Brain (organoid and tissue), 16 donors: ENCODE measurements at places on chromosomes 5 and 9. TPM values are rescaled to one million over a fixed set of nuclear protein-coding genes. Genes with fewer than 3 reads are reported as not detected.

DNA sequence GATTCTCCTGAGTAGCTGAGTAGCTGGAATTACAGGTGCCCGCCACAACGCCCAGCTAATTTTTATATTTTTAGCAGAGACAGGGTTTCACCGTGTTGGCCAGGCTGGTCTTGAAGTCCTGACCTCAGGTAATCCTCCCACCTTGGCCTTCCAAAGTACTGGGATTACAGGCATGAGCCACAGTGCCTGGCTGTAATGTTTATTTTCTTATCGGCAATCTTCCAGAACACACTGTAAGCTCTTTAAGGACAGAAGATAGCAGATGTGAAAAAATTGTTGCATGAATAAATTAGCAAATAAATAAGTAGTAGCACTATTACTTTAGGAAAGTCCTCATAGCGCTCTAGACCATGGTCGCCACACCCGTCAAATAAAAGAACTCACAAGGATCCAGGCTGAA, 100.5 kb downstream of the ENC1 start:
- DNase-seq, result no peak

GRCh38 chr9:82997476-82998140, 65.3 kb downstream of the RASEF start:
- no peak for DNase-seq

DNA sequence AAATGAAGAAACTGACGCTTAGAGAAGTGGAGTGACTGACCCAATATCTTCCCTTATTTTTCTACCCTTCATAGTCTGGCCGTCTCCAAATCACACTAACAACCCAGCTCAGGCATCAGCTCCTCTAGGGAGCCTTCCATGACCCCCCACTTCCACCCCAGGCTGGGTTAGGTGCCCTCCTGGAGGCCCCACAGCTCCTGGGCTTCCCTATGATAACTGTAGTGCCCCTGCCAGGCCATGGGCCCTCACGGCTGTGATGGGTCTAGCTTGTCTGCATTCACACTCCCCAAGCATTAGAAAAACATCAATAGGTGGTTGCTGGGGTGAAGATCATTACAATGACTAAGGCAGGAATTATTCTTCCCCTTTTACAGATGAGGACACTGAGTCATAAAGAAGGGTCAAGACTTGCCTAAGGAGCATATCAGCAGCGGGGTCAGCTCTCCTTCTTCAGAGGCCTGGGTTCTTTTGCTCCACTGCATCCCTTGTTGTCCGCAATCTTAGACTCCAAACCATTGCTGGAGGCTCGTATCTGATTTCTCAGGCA, 7.3 kb downstream of the CORO2A start:
- DNase-seq, result no peak

DNA sequence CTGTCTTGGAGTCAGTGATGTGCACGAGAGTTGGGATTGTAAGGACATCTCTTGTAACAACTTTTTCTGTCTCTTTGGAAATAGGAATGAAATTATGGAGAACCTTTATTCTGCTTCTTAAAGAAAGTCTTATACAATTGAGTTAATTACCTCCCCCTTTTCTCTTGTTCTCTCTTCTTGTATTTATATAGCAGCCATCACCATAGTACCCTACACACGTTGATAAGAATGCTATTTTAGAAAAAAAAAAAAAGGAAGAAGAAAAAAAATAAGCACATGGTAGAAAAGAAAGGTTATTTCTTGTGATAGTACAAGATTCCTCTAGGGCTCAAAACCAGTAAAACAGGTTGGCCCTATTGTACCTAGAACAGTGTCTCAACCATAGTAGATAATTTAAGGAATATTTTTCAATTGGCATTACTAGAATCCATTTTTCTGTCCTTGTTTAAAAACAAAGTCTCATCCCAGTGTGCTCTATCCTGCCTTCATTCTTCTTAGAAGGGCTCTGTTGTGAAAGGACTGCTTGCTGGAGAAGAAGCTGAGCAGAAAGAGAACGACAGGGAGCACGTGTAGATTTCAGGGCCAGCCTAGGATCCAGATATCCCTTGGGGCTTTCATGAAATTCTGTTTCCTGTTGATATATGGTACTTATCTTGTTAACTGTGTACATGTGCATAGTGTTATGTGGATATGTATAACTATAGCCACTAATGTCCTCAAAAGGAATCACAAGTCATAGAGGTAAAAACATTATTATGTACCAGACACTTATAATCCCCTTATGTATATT, 392.3 kb upstream of the MEF2C start:
- no peak for DNase-seq

GABRG2 gene
- polyA plus RNA-seq, result 7.6 TPM

SPATA31C2 gene
- not detected for polyA plus RNA-seq

GABRA6 gene
- polyA plus RNA-seq, result not detected

PPP3R2 gene
- polyA plus RNA-seq, result not detected

FTMT gene
- polyA plus RNA-seq, result not detected

TIMD4 gene
- polyA plus RNA-seq, result not detected

GPR151 gene
- polyA plus RNA-seq, result not detected
